Hematopoietic multipotent progenitor cell treated with erythropoietin and hydrocortisone succinate and interleukin-3 and kit ligand, for 15 days (in vitro differentiated cells): ENCODE measurements at places on chromosomes 1 and 21.

DNA sequence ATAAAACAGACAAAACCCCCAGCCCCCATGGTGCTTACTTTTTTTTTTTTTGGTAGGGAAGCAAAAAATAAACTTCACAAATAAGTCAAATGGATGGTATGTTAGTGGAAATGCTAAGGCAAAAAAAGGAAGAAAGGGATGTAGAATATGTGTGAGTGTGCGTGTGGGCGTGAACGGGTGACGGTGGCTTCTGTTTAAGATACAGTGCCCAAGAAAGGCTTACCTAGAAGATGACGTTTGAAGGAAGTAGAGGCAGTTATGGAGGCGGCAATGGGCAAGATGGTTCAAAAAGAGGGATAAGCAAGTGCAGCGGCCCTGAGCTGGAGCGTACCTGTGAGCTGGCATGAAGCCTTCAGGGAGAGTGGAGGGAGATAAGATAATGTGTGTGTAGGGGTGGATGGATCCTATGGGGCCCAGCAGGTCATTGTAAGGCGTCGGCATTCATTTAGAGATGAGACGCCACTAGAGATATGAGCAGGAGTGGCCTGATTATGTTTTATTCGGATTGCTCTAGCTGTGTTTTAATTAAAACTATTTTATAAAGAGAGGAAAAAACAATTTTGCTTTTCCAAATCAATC is 19.9 kb downstream of the LEPR start:
- no peak for DNase-seq

DNA sequence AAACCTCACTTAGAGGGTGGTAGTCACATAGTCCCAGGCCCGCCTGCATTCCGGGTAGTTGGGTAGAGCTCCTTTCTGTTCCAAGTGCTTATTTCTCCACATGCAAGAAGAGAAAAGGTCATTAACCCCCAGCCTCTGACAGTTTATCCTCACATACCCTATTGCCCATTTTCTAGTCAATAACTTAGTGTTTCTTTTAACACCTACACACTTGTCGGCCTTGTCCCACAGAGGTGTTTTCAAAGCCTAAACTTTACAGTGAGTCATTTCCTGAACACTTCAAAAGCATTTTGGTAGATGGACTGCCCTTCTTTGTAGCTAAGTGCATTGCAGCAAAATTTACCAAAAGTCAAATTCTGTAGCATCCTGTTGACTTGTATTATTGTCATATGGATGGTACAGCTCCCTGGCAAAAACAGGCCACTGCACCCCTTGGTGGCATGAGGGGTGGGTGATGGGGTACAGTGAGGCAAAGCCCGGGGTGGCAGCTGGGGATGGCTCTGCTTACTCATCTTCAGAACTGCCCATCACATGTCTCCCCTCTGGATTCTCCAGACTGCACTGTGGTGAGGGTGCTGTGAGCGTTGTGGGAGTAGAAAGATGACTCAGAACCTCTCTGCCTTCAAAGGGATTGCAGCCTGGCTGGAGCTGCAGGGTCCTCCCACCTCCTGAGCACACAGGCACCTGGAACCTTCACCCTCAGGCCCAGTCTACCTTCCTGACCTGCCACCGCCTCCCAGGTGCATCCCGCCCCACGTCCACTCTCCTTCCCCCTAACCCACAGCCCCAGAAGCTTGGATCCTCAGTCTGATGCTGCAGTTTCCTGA is 45.8 kb upstream of the DMRTB1 start:
- DNase-seq: no peak

DNA sequence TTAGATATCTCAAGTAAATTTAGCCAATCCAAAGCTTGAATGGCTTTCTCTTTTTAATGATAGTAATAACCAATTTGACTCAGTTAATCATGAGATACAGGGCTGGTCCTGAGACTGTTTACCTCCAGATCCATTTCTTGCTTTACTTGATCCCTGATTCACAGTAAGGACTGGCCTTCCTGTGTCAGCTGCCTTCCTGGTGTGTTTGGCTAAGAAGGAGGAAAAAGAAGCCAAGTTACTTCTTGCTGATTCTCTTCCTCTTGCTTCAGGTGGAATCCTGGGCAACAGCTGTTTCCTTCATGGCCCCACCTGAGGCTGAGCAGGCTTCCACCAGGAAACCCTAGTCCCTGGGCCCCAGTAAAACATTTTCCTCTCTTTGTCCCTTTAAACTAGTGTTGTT is 14.6 kb upstream of the RC3H1 start:
- DNase-seq: no peak

GRCh38 chr21:25572861-25573310 is 34.4 kb downstream of the MRPL39 start:
- DNase-seq: no peak
